ENCODE measurements at places on chromosomes 11 and 22. TPM values are rescaled to one million over a fixed set of nuclear protein-coding genes. Genes with fewer than 3 reads are reported as not detected.

NDUFC2 gene
- 62.6 TPM for total RNA-seq

- no peak for DNase-seq
Measured at GRCh38 chr11:514606-515005, 7.6 kb upstream of the RNH1 start.

DNA sequence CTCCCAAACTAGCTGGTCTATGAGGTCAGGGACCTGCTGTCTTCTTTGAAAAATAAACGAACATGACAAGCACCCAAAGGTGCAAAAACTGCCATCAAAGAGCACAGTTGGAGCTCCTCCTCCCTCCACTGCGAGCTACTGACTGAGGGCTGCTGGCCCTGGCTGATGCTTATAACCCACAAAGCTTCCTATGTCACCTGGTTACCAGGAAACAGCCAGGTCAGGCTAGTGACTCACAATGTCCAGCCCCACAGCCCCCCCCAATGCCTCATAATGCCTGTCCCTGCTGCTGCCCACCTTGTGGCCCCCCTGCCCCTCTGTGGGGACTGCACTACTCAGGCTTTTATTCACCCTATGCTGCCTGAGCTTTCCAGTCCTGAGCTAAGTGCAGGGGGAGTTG lies at the start of gene DRICH1:
Gene DRICH1 (minus strand): TSS at position 144 of the 400 bp plus-strand sequence. CDS start 298 bp downstream, outside the sequence.
- DNase-seq, result no peak

SLC22A8 gene
- not detected for total RNA-seq

P2RX6 gene
- 0.69 TPM for total RNA-seq

FAM76B gene
- 95.1 TPM for total RNA-seq

DNA sequence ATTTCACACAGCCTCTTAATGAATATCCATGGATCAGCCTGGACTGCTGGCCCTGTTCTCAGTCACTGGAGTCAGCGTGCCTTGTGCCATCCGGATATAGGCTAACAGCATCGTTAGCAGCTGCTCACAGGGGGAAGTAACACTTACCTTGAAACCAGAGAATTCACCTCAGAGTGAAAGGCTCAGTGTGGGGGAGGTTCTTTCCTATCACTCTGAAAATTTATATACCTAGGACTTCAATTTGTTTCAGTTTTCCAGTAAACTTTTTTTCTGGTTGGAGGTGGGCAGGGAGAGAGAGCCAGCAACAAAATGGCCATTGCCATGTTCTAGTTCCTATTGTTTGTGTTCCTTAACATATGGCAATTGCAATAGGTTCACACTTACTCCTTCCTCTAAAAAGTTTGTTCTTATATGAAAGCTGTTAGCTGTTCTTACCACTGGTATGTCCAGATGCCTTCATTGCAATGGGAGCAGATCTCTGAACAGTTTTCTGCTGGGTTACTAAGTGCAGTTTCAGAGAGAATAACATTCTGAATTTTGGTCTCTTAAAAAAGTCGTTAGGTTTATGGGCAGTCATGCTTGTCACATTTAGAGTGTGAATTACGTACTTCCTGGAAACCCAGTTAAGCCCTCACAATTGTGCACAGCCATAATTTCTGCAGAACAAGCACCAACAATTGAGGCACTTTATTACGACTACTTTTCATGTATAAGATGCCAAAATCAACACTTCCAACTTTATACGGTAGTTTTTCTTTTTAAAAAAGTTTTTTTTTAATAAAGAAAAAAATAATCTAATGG lies 247.6 kb downstream of the CADM1 start:
- no peak for DNase-seq

DNA sequence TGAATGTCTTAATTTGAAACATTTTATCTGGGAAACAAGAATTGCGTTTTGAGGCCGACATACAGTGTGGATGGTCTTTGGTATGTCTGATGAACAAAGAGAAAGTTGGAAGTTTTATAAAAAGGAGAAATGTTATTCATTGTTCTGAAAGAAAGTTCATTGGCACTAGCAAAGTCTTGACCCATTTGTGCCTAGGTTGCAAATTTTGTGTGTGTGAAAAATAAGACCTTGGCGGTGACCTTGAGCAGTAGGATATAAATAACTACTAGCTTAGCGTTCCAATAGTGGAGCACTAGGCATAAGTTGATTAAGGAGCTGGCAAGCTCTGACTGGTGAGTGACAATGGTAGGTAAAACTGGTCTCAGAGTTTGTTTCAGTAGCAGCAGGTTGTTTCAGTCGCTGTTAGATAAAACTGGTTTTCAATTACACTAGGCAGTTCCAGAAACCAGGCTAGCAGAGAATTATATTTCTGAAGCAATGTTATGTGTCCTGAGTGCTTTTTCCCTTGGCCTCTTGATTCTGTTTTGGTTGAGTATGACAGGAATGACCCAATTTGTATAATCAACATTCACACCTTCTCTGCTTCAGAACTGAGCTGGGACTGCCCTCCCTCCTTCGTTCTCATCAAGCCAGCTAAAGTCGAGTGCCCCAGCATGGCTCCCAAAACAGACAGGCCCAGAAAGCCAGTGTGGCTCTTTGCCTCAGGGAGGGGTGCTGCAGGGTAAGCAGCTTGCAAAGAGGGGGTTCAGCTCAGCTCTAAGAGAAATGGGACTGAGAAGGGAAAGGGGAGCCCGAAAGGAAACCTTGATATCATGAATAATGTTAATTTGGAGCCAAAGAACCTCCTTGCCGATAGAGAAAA lies 85.7 kb downstream of the NTM start:
- no peak for DNase-seq

GAL3ST3 gene
- total RNA-seq, result not detected

- DNase-seq, result no peak
Measured at GRCh38 chr22:42217019-42217751, 53.3 kb downstream of the TCF20 start.

MISFA gene
- 0.56 TPM for total RNA-seq

DNA sequence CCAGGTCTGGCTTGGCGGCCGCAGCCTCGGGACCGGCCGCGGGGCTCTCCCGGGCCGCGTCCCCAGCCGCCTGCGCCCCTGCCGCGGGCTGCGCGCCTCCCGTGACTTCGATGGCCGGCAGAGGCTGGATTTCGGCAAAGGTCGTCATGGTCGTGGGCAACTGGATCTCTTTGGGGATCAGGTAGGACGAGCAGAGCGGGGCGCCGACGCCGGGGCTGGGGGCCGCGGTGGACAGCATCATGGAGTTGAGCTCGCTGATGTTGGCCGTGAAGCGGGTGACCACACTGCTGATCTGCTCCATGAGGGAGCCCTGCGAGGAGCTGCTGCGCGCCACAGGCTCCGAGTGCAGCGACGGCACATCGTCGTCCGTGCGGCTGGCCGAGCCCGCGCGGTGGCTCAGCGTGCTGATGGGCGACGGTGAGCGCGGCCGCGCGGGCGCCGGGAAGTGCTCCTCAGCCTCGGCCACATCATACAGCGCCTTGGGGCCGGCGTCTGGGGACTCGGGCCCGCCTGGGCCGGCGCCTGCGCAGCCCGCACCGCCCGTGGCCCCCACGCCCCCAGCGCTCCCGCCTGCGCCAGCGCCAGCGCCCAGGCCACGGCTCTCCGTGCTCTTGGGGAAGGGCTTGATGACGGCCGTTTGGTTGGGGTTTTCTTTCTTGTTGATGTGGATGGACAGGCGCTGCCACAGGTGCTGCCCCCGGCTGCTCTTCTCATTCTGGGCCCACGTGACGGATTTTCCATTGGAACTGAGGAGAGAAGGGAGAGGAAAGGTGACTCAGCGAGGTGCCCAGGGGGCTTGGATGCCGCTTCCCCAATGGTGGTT lies 171.4 kb upstream of the CTSC start:
- no peak for DNase-seq

DNA sequence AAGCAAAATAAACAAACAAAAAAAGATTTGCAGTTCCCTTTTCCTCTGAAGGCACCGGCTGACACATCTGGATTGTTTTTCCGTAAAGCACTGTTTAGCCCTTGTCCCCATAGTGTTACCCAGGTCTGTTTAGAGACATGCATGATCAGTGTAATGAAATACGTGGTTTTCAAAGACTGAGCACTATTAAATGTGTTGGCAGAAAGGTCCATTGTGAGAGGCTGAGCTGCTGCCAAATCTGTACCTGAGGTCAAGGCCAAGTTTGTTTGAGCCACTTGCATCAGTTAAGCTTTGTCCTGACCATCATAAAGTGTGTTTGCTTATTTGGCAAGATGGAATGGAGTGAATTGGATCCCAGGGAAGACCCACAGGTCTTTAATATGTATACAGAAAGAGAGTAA lies 26.3 kb downstream of the CTR9 start:
- DNase-seq, result no peak

TRPM5 gene
- total RNA-seq, result 0.91 TPM

ALDH3B1 gene
- 0.44 TPM for total RNA-seq

DNA sequence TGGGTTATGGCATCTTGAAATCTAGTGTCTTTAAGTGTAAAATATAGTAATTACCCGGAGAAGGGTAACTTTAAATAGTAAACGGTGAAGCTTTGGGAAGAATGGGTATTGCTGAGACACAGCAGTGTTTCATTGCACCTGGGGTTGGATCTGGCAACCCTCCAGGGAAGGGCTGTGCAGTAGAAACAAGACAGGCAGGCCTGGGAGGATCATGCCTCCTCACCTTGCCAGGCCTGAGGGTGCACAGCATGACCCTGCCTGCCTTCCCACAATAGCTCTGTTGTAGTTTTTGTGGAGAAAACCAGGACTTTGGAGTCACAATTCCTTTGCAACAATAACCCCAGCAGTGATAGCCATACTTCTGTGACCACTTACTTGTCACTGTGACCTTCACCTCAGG lies 64.6 kb upstream of the ADSL start:
- DNase-seq, result no peak

- no peak for DNase-seq
Measured at GRCh38 chr11:73233211-73233610, 15.1 kb downstream of the P2RY2 start.

GRCh38 chr22:40050258-40050657 lies 55.5 kb downstream of the FAM83F start:
- no peak for DNase-seq

GRCh38 chr11:79094616-79095015 lies 346.2 kb downstream of the TENM4 start:
- DNase-seq, result no peak

- DNase-seq, result no peak
Measured at GRCh38 chr11:88208745-88209144, 33.5 kb upstream of the RAB38 start.

DNA sequence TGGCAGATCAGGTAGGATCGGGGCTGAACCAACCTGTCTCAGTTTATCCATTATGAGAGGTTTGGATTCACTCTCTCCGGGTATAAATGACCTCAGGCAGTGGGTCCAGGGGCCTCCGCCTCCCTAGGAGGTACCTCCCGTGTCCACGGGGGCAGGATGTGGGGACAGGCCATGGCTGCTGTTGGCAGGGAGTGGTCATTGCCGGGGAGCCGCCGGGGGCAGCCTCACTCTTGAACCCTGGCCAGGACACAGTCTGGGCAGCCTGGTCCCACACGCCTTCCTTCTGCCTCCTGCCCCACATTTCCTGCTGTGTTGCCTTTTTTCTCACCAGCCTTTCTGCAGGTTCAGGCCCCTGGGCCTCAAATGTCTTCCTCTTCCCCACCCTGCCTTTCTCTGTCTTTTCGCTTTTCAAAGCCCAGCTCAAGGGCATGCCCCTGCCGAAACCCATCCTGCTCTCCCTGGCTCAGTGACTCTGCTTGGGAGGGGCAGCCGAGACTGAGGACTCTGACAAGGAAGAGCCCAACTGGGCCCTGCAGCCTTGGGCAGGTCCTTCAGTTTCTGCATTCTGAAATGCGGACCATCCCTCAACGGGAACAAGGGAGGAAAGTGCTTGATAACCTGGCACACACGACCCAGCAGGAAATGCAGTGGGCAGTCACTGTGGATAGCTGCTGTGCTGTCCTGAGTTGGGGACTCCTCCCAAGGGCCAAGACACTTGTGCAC lies 31.1 kb downstream of the ZC3H7B start:
- DNase-seq, result no peak

MLC1 gene
- total RNA-seq, result 0.16 TPM

DNAJB7 gene
- total RNA-seq, result not detected

GRCh38 chr11:396948-397548 lies 3.0 kb downstream of the PKP3 start:
- DNase-seq, result peak; percentile 70

- DNase-seq, result no peak
Measured at GRCh38 chr11:109184376-109184775, 237.6 kb upstream of the C11orf87 start.

GRCh38 chr22:38029901-38030300 lies 27.3 kb upstream of the PICK1 start:
- DNase-seq, result no peak

TYR gene
- total RNA-seq, result not detected
